ENCODE measurements at places on chromosomes 2 and 18.

GRCh38 chr2:64979744-64980143 is 9.5 kb upstream of the SLC1A4 start:
- DNase-seq, result no peak

- no peak for DNase-seq
Observed at GRCh38 chr2:196955036-196955435, 28.5 kb upstream of the PGAP1 start.

DNA sequence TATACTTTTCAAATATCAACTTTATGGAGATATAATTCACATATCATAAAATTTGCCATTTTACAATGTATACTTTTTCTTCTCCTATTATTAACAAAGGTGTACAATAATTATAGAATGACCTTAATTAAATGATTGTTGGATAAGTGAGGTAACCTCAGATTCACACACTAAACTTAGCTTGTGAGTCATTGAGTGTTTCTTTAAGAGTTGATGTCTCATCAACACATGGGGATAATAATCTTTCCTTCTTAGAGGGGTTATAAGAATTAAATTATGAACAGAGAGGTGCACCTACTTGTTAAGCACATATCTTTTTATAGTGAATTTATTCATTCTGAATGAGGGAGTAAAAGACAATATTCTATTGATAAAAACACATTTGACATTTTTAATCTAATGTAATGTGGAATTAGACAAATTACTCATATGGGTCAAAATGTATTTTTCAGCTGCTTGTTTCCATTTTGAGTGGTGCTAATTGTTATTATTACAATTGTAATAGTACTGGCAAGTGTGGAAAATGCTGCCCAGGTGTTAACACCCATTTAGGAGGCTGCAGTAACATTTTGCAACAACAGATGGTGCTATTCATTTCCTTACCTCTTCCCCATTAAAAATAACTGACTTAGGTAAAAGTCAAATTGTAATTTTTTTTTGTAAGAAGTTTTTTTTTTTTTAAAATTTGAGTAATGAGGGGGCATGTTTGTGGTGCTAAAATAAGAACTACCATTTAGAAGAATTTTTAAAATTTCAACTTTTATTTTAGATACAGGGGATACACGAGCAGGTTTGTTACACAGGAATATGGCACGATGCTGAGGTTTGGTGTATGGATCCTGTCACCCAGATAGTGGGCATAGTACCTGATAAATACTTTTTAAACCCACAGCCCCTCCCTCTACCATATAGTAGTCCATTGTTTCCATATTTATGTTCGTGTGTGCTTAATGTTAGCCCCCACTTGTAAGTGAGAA is 32.1 kb upstream of the DYNAP start:
- no peak for DNase-seq

DNA sequence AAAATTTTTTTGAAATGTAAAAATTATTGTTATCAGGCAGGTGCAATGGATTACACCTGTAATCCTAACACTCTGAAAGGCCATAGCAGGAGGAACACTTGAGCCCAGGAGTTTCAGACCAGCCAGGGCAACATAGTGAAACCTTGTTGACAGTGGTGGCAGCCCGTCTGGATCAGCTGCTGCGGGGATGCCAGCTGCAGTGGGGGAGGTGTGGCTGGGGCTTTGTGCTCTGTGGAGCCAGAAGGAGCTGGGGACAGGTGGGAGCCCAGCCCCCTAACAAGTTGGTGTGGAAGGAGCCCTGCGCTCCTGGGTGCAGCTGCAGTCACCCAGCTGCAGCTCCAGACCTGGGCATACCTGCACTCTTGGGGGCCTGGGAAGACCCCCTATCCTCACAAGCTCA is 182.4 kb upstream of the MC4R start:
- no peak for DNase-seq

GRCh38 chr2:112688086-112688880 is 32.5 kb upstream of the NT5DC4 start:
- DNase-seq, result no peak

DNA sequence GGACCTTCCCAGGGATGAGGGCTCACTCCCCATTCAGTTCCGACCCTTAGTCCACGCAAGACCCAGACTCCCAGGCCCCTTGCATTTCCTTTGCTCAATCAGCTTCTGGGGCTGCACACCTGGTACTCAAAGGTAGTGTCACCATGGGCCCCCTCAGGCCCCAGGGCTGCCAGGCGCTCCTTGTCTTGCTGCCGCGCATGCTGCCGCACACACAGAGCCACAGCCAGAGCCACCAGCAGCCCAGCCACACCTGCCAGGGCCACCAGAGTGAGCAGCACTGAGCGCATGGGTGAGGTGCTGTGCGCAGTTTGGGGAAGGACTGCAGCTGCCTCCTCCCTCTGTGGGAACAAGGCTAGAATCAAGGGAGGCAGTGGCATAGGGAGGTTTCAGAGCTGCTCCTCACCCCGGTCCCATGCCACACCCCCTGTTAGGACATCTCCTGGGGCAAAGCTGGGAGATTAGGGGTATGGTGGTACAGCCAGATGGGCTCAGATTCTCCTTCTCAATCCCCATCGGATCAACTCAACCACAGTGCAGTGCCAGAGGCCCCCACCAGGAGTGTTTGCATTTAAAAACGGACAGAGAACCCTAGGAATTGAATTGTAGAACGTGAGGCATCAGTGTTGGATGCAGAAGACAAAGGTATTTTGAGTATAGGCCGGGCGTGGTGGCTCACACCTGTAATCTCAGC is 11.3 kb downstream of the PTPRN start:
- no peak for DNase-seq

DNA sequence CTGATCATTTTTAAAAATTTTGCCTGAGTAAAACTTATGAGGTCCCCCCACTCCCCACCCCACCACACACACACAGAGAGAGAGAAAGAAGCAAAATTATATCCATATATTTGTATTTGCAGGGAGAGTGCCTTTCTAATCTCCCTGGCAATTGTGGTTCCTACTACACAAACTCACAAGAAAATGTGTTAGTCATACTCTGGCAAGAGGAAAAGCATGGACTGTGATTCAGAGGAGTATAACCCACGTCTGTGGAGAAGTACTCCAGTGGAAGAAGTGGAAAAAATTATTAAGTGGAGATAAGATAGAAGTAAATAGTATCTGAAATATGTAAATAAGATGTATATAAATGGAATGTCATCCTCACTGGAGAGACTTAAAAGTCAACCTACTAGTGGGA is 114.0 kb downstream of the DSEL start:
- DNase-seq, result no peak

DNA sequence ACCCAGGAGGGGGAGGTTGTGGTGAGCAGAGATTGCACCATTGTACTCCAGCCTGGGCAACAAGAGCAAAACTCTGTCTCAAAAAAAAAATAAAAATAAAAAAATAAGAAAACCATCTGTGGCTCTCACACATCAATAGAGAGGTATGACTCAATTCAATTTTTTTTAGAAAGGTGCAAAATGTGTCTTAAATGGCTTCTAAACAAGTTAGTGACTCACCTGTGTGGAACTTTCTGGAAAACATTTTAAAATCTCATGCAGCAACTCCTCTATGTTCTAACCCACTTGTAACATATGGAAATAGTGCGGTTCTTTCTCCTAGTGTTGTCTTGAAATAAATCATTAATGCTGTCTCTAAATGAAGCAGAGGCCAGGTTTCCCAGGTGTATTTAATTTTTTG is 10.7 kb upstream of the SULT1C4 start:
- DNase-seq, result no peak

DNA sequence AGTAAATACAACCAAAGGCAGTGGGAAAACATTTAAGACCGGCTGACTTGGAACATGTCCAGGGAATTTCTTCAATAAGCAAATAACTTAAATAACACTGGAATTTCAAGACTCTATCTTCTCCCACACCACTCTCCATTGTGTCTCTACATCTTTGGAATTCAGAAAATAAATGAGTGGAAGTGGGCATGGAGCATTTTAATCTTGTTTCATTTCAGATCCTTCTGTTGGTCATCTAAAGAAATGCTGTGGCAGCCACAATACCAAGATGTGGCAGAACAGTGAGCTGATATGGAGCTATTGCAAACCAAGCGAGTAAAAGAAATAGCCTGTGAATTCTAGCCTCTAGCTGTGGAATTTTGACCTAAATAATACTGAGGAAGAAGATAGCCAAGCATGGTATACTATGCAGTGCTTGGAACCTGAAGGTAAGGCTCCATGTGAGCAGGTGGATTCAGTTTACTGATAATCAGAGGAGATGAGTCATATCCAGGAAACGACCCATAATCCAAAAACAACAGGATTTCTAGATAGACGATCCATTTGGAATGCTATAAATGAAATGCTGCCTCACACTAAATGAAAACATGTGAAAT is 157.1 kb upstream of the SCN7A start:
- DNase-seq, result no peak

DNA sequence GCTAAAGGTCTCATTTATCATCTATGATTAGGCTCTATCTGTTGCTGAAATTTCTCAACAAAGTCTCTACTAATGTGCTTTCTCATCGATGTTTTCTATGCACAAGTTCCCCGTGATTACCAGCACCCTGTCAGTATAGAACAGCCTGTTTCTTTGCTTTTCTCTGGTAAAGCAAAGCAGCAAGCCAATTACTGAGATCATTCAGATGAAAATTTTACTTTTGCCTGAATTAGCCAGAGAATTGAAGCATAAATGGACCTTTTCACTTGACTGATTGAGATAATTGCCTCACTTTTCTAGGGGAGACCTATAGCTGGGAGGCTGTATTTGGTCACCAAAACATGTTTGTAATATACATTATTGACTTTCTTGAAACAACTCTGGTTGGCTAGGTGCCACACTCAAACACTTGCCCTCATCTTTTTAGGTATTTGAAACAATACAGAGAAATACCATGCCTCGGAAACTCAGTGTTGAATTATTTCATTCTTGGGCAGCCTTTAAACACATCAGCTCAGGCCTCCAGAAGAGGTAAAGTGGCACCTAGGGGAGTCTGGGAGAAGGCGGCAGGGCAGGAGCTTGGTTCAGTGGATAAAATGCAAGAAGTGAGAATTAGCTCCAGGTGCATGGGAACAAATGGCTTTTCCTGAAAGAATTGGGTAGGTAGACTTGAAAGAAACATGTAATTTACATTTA is 96.2 kb downstream of the GALNT3 start:
- DNase-seq, result no peak

DNA sequence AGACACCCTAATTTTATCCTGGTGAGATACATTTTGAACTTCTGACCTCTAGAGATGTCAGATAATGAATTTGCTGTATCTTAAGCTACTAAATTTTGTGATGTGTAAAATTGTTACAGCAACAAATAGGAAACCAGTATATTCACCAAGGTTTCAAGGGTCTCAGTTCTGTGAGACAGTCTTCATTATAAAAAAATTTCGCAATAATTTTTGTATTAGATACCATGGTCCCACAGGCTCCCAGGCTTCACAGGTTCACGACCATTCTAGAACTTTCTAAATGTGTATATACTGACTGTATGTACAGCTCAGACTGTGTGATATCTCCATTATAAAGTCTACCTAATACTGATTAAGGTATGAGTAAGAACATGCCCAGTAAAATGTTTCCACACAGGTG is 181.4 kb downstream of the ZNF804A start:
- DNase-seq, result no peak

GRCh38 chr2:120410487-120410886 is 64.6 kb downstream of the INHBB start:
- DNase-seq, result no peak

DNA sequence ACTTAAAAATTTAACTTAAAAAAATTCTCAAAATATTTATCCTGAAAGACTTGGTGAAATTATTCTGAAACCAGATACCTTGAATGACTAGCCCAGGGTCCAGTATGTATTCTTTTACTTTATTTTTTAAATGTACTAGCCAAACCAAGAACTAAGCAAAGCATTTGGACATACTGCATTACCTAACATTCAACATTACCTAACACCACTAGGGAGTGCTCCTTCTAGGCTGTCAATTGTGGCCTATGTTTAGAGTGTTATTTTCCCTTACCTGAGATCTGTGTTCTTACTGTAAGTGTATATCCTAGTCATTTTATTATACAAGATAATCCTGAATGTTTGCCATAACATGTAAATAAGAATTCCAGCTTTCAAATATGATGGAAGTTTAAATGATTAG is 496.6 kb downstream of the PTPRM start:
- DNase-seq, result no peak

DNA sequence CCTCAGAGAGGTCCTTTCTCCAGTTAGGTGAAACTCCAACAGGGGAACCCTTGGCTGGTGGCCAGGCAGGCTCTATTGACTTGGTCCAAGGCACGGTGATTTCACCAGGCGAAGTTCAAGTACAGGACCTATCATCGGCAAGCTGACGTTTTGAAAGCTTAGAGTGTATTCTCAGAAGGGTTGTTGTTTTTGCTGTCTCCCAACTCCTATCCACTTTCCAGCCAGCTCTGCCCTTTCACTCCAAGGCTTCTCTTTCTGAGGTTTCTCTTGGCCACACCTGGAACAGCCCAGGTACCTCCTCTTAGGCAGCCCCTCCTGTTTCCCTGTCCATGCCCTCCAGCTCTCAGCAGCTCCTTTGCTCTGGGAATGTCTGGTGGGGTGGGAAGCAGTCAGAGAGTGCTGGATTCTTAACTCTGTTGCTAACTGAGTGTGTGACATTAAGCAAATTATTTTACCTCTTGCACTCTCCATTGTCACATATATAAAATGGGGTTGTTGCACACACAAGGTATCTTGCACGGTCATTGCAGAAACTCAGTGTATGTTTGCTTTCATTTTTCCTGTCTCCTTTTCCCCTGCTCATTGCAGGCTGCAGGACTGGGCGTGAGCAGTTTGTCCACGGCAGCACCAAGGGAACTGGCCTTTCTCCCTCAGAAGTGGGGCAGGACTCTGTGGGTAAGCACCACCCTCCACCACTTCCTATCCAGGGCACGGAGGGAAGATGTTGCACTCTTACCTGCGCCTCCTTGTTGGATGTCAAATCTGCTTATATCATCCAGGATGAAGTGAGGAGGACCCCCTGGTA is 30.2 kb downstream of the CAPN13 start:
- DNase-seq, result no peak

DNA sequence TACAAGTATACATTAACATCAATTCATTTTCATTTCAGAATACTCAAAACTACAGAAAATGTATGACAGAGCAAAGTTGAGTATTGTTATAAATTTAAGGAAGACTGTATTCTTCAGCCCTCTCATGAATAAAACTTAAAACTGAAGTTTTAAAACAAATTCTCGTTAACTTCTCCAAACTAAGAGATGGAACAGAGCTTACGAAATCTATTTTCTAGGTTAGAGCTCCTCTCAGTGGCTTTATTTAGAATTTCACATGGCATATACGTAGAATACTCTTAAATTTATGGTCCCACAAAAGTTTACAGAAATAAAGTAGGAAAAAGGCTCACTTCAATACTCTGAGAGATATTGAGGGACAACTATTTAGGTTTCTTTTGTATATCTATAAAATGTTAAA is 612.1 kb downstream of the KCNJ3 start:
- no peak for DNase-seq

DNA sequence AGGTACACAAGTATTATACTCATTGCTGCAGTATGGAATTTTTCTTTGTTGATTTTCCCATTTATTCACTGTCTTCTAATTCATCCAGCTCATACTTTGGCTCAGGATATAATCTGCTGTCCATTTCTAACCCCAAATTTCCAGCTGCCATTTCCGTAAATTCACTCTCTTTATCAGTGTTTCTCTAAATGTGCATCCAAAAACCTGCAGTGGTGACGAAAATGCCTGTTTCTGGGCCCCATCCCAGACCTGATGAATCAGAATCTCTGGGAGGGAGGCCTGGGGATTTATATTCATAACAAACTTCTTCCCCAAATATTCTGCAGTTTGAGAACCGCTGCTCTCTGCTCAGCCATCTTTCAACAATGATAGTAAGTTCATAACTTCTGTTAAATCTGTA is 86.6 kb downstream of the VWC2L start:
- no peak for DNase-seq

- no peak for DNase-seq
Observed at GRCh38 chr2:68737711-68738110, 3.1 kb downstream of the ARHGAP25 start.

- DNase-seq, result peak; percentile 47
Observed at GRCh38 chr18:79644006-79644665, 35.5 kb upstream of the CTDP1 start.
